ENCODE measurements at places on chromosomes 16 and 17. TPM values are rescaled to one million over a fixed set of nuclear protein-coding genes. Genes with fewer than 3 reads are reported as not detected.

The SMIM5 gene
- not detected for total RNA-seq

The DNAH9 gene
- not detected for total RNA-seq

The COX6A2 gene
- total RNA-seq, result not detected

The RUNDC3A gene
- total RNA-seq, result under 0.01 TPM

The TEKT3 gene
- total RNA-seq, result not detected

The RGS9 gene
- total RNA-seq, result 1.4 TPM

The HOXB8 gene
- total RNA-seq, result 0.56 TPM

The ZPBP2 gene
- total RNA-seq, result not detected

The PRM1 gene
- total RNA-seq, result not detected

The TSPOAP1 gene
- 0.90 TPM for total RNA-seq

The KRTAP9-4 gene
- total RNA-seq, result not detected

The CACNG3 gene
- total RNA-seq, result not detected

The CACNG1 gene
- not detected for total RNA-seq

The GAS2L2 gene
- not detected for total RNA-seq

The BLMH gene
- 27.2 TPM for total RNA-seq

The TMIGD1 gene
- not detected for total RNA-seq

The KCNJ12 gene
- under 0.01 TPM for total RNA-seq

The TBC1D3I gene
- not detected for total RNA-seq

The TMC7 gene
- 0.28 TPM for total RNA-seq

The CRHR1 gene
- total RNA-seq, result not detected

The ZNF668 gene
- 5.3 TPM for total RNA-seq

The IL21R gene
- 0.83 TPM for total RNA-seq

The TBC1D28 gene
- not detected for total RNA-seq

The HLF gene
- not detected for total RNA-seq

The PRSS8 gene
- not detected for total RNA-seq

The CDIPT gene
- 48.3 TPM for total RNA-seq

The CSH2 gene
- total RNA-seq, result not detected

The GCGR gene
- total RNA-seq, result not detected

The ABCC3 gene
- 2.2 TPM for total RNA-seq

The DLX4 gene
- total RNA-seq, result not detected

The ALOX15 gene
- total RNA-seq, result not detected

The TBC1D3G gene
- not detected for total RNA-seq

The PABPN1L gene
- total RNA-seq, result not detected

The CLEC18B gene
- total RNA-seq, result not detected

Measured in IMR-90 (cell line).